Globus pallidus (tissue), 1 donor: ENCODE measurements at places on chromosomes 1 and 21.

- no peak for DNase-seq
Observed at GRCh38 chr1:167084757-167085156, 5.4 kb downstream of the GPA33 start.

DNA sequence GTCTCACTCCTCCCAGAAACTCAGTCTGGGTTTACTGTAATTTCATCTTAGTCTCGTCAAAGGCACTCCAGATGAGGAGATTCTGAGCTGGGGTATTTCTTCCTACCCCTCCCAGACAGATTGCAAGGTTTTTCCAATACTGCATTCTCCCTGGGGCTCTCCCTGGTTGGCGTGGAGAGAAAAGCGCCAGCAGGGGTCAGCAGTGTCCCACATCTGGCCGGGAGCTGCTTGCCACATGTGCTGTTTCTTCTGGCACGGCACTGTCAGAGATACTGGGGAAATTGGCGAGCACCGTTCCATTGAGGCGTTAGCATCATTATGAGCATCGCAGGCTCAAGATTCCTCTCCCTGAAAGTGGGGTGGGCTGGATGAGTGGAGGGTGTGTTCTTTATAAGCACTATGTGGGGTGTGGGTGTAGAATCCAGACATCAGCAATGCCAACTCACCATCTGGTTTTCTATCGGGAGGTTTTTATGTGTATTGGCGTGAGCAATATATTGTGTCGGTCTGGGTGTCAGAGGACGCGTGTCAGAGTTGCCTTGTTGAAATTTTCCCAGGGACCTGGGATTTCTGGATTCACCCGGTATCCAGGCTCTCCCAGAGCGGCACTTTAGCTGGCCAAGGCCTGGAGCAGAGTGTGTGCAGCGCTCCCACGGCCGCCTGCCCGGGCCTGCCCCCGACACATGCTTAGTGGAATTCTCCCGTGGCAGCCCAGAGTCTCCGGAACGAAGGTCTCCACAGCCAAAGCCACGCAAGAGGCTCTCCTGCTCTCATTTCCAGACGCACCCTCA lies 8.0 kb upstream of the NAV1 start:
- DNase-seq, result peak; percentile 86

GRCh38 chr1:27099135-27099586 lies 55.8 kb downstream of the SLC9A1 start:
- DNase-seq, result no peak

DNA sequence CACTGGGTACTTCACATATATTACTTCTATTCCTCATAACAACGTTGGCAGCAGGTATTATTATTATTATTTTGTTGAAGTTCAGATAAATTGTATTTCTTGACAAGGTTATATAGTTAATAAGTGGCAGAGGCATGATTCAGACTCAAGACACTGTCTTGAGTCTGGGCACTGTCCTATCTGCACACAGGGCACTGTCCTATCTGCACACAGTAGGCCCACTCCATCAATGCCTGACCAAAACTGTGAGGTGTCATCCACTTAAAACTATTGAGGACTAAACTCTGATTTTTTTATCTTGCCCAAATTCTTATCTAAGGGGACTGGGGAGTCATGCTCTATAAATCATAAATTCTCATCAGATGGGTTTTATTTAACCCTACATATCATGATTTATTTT lies 23.8 kb upstream of the IER5 start:
- DNase-seq, result no peak

DNA sequence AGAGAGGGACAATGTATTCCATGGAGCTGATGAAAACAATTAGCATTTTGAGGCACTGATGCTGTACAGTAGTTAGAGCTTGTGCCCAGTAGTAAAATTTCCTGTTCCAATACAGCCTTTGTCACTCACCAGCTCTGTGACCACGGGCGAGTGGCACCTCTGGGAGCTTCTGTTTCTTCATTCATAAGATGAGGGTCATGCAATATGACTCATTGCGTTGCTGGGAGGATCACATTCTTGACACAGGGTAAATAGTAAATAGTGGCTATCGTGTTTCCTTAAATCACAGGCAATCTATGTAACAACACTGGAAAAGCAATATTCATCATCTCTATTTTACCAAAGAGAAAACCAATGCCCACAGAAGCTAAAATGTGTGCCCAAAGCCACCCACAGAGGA lies 4.5 kb upstream of the LRRC52 start:
- DNase-seq, result no peak

DNA sequence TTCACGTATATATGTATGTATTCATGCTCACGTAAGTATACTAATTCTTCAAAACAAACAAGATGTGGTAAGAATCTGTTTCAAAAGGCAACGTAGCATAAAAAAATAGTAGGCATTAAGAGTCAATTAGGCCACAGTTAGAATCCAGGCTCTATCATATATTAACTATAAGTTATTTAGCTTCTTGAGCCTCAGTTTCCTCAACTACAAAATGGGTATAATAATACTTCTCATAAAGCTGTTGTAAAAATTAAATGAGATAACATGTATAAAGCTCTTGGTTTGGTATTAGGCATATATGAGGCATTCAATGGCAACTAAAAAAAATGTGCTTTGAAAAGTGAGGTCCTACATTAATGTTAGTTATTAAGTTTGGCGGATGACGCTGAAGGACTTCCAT lies 9.2 kb downstream of the B3GALNT2 start:
- no peak for DNase-seq

GRCh38 chr1:7052701-7053100 lies 267.4 kb downstream of the CAMTA1 start:
- DNase-seq, result no peak

DNA sequence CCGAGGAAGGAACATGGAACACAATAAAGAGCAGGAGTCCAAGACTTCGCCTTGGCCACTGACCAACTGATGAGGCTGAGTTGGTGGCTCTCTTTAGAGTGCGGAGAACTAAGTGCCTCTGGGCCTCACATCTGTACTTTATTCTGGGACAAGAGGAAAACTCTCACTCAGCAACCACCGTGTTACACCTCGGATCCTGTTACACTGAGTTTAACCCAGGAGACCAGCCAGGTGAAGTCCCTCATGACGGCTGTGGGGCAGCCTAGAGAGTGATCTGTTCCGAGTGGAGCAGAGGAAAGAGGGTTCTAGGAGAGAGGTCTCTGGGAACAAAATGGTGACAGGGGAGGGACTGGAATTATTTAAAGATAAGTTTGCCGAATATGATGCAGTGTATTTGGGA lies 33.5 kb upstream of the AGL start:
- DNase-seq, result no peak

GRCh38 chr1:196774603-196775002 lies at the start of gene CFHR3:
Gene CFHR3, plus strand, starts transcription at chr1:196774840. Its CDS starts 47 bp downstream, at chr1:196774887.
- no peak for DNase-seq

- DNase-seq, result no peak
Observed at GRCh38 chr1:85864727-85865126, 156.5 kb upstream of the ZNHIT6 start.

GRCh38 chr1:17998889-17999288 lies 108.7 kb upstream of the IGSF21 start:
- no peak for DNase-seq

DNA sequence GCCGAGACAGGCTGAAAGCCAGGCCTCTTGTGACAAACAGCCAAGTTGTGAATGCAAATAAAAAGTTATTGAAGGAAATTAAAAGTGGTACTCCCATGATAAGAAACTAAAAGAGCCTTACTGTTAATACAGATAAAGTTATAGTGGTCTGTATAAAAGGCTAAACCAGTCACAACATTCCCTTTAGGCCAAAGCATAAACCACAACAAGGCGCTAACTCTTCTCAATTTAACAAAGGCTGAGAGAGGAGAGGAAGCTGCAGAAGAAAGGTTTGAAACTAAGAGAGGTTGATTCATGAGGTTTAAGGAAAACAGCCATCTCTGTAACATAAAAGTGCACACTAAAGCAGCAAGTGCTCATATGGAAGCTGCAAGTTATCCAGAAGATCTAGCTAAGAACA lies 10.7 kb downstream of the C1orf105 start:
- no peak for DNase-seq

DNA sequence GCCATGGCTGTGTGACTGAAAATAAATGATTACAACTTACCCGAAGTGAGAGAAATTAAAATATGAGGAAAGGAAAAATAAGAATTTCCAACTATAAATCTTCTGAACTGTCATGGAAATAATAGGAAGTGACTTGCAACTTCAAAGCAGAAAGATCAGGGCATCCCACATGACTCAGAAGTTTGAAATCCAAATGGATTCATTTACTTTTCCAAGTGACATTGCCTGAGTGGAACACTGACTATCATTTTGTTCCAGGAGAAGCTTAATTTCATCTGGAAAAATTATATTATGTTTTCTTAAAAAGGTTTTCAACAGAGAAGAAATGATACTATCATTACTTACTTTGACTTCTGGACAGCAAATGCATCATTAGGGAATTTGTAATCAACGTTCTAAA lies 110.8 kb downstream of the GREM2 start:
- no peak for DNase-seq

- DNase-seq, result no peak
Observed at GRCh38 chr1:193794239-193794638, 607.8 kb upstream of the B3GALT2 start.

DNA sequence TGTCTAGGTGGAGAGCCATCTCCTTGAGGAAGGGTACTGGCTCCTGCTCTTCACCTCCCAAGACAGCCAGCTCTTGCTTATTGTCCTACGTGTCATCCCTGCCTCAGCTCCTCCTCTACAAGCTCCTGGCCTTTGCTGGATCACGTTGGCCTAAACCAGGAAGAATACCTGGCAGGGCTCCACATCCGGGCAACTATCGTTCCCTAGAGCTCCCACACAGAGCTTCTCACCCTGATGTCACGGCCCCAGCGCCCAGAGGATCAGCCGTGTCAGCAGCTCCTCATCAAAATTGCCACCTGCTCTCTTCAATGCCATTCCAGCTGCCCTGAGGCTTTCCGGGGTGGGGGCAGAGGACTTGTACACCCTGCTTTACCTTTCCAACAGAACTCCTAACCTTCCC lies 1.9 kb upstream of the TPM3 start:
- DNase-seq, result no peak

DNA sequence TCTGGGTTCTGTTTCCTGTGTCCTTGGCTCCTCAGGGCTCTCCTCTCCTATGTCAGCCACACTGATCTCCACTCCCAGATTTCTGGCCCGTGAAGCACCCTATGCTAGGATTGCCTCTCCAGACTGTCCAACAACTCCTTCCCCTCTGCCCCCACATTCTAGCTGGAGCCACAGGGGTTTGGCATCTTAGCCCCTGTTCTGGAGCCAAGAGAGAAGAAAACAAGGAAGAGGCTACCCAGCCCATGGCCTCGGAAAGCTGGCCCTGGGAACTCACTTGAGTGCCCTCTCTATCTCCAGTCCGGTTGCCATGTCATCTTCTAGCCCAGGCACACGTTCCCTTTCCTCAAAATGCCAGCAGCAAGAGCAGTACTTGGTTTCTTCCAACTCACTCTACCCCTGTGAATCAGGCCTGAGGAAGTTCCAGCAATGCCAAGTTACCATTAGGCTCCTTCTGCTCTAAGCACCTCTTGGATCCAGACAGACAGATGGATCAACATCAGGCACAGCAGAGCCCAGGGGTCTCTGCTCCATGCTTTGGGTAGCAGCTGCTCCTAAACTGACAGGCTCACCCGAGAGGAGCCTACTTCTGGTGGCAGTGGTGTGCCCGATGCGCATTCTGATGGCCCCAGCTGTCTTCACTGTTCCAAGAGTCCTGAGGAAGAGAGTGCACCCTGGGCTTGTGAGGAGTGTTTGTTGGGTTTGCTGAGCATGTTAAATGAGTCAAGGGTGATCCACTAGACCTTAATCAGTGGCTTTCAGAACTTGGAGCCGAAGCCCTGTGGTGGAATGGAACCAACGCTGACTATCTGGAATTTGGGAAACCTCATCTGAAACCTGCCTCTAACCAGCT lies 11.6 kb upstream of the GPR61 start:
- no peak for DNase-seq

DNA sequence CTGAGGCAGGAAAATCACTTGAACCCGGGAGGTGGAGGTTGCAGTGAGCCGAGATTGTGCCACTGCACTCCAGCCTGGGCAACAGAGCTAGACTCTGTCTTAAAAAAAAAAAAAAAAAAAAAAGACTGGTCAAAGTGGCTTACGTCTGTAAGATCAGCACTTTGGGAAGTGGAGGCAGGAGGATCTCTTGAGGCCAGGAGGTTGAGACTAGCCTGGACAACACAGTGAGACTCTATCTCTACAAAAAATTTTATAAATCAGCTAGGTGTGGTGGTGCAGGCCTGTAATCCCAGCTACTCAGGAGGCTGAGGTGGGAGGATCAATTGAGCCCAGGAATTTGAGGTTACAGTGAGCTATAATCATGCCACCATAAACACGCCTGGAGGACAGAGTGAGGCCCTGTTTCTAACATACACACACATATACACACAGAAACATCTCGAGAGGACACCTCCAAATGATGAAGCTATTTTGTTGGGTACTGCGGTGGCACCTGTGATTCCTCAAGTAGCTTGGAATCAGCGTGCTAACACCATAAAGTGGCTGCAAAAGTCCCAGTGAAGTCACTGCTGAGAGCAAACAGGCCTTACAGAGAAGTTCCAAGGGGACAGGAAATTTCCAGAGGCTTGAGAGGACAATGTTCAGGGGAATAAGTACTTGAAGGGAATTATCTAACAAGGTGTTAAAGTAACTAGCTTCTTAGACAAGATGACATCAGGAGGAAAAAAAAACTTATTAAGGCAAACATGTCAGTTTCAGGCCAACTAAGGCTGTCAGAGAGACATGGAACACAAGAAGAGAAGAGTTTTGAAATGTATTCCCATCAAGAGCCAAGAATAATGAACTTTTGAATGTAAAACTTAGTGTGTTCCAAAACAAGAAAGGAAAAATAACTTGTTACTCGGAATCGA lies 1.3 kb downstream of the NADK start:
- no peak for DNase-seq

- DNase-seq, result no peak
Observed at GRCh38 chr1:45364294-45364693, 24.1 kb upstream of the MUTYH start.

GRCh38 chr1:234250747-234251146 lies 122.5 kb upstream of the COA6 start:
- DNase-seq, result no peak

DNA sequence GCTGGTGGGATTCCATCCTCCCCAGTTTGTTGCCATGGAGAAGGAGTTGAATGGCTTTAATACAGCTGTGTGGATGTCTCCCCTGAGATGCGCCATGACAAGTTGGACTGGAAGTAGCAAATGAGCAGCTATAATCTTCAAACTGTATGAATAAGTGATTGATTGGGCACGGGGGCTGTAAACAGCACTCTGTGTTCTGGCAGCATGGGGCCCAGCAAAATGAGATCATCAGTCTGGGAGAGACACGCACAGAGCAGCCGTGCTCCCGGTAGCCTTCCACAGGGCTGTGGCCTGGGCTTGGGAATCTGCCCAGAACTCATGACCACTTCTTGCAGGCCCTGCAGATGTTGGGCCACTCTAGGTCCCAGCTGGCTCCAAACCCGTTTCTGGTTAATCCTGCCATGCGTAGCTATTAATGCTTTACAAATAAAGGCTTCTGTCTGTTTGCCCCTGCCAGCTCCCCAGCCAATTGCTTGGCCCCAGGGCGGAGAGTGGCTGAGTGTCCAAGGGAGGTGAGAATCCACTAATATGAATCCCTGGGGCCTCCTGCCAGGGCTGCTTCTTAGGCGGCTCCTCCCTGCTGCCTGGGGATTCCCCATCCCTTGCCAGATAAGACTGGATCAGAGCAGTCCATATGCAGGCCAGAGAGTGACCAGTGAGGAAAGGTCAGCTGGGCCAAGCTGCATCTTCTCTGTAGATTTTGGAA lies 642.9 kb downstream of the AJAP1 start:
- DNase-seq, result peak; percentile 89
